ENCODE measurements at places on chromosomes 1 and 21.

- DNase-seq, result no peak
Observed at GRCh38 chr1:66213491-66213890, 320.5 kb upstream of the SGIP1 start.

DNA sequence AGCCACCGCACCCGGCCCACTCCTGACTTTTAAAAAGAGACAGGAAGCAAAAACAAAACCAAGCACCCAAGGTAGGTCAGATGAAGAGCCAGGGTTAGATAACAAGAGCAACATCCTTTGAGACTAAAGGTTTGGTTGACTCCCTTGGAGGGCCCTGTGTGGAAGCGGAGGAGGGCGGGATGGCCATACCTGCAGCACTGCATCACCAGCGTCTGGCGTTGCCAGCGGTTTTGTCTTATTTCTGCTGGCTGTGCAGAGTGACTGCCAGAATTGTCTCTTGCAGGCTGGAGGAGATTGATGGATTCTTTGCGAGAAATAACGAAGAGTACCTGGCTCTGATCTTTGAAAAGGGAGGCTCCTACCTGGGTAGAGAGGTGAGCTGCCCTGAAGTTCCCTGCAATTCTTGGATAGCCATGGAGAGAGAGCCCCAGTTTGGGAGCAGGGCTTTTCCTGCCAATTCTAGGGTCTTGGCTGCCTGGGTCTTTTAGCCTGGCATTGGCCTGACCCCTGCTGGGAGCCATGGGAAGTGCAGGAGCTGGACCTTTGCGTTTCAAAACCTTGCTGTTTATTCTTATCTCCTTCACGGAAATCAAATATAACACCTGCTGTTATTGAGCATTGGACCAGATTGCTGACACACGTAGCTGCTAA is 24.0 kb downstream of the QSOX1 start:
- DNase-seq, result peak; percentile 24

GRCh38 chr1:110800079-110800478 is 72.9 kb upstream of the CD53 start:
- no peak for DNase-seq

DNA sequence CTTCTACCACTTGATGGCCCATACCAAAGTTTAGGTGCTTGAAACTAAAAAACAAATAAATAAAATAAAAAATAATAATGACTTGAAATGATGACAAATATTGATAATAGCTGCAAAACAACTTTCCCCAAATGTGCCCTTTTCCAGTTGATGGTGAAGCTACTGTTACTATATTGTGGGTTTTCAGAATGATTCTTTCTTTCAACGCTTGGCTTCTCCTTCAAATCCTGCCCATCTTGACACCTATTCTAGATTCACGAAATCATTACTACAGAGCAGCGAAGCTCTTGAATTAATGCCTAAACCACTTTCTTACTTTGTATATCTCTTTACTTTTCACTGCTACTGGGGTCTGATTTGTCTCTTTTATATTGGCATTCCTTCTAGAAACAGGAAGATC is 9.2 kb upstream of the C1orf141 start:
- no peak for DNase-seq

- no peak for DNase-seq
Observed at GRCh38 chr1:116852367-116852766, 57.3 kb upstream of the PTGFRN start.

- DNase-seq, result no peak
Observed at GRCh38 chr21:44883250-44883649, 9.8 kb upstream of the PTTG1IP start.

GRCh38 chr1:94807742-94808491 is 12.2 kb upstream of the SLC44A3 start:
- DNase-seq, result no peak

Measured in stimulated activated CD8-positive, alpha-beta memory T cell treated with anti-CD3 and anti-CD28 coated beads, Interleukin-4, amount 100 ng/mL, for 4 hours (primary cell).